BE2C (cell line): ENCODE measurements at places on chromosomes 3 and 15.

GRCh38 chr3:187739094-187739560, 6.1 kb downstream of the BCL6 start:
- DNase-seq = no peak

- no peak for DNase-seq
These were observed 112.4 kb upstream of the PFN2 start for GRCh38 chr3:150082898-150083654.

DNA sequence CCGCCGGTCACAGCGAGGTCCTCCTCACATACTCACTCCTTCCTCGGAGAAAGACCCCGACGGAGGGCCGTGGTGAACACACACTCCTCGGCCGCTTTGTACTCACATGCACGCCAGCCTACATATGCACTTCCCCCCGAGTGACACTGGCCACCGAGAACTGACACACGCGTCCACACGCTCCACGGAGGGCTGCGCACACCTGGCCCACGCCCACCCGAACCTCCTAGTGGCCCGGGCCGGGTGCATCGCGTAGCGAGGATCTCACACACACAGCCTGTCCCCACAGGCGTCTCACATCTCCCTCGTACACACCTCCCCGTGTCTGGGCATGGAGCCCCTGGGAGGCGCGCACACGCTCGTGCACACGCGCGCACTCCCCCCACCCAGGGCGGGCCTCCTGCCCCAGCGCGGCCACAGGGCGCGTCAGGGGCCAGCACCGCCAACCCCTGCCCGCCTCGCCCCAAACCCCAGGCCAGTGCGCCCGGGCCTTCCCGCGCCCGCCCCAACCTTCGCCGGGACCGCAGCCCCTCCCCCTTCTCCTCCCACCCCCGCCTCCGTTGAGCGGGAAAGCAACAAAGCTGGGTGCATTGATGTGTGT, 411 bp upstream of the C3orf70 start:
- DNase-seq = no peak

DNA sequence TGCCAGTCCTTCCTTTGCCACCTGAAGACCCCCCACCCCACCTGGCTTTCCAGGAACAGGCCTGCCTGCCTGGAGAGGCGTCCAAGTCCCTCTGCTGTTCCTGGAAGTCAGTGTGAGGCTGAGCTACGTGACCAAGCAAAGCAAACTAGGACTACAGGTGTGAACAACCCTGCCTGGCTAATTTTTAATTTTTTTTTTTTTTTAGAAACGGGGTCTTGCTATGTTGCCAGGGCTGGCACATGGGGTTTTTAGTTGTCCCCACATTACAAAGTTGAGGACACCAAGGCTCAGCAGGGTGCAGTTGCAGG, 17.4 kb downstream of the HEMK1 start:
- DNase-seq = no peak

DNA sequence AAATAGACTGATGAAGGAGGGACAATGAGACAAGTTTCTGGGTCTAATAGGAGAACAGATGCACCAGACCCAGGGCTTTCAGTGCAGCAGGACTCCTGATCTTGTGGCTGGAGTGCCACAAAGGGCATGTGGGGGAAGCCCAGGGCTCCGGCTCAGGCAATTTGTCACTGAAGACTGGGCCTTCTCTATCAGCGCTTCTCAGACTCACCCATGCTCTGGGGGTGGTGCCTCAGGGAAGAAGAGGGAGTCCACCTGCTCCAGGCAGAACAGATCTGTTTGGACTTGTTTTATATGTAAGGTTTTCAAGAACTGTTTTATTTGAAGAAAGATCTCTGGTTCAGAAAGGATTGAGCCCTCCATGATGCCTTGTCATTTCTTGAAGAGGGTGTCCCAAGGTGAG, 112.4 kb upstream of the TLE3 start:
- DNase-seq = no peak

GRCh38 chr15:71659730-71660067, 150.7 kb upstream of the NR2E3 start:
- no peak for DNase-seq

DNA sequence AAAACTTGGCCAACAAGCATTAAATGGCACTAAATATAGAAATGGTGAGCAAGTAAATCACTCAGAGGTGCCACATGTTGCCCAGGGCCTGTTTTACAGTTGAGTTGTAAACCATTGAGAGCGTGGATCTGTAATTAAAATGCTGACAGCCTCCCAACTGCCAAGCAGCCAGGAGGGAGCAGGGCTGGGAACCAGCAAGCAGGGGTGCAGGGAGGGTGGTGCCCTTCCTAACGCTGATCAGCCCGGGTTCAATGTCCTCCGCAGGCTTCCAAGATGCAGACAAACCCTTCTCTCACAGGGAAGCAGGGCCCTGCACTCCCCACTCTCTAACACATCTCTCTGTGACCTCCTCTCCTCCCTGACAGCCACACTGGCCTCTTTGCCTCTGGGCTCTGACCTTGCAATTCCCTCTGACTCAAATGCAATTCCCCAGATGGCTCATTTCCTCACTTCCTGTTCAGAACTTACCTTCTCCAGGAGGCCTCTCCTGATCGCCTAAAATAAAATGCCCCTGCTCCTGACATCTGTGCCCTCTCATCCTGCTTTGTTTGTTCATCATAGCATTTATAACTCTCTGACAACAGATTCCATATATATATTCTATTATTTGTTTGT, 40.0 kb downstream of the WNT7A start:
- DNase-seq = no peak

- no peak for DNase-seq
These were observed 31.0 kb downstream of the CTDSPL2 start for GRCh38 chr15:44458429-44458828.

GRCh38 chr3:13009132-13009945, 63.9 kb downstream of the IQSEC1 start:
- DNase-seq = no peak

DNA sequence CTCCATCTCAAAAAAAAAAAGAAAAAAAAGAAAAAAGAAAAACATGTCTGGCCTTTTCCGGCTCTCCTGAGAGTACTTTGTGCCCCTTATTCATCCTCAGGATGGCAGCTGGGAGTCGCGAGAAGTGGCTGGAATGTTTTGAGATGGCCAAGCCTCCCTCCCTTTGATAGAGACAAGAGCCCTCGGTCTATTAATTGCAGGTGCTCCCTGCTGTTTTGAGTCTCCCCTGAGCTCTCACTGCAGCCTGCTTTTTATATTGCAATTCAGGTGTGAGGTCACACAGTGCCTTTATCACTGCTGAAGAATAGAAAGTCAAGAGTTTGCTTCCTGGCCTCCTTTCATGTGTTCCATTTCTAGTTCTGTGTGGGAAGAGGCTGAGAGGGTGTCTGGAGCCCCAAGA, 10.9 kb downstream of the CA12 start:
- no peak for DNase-seq

GRCh38 chr15:28109626-28110455, 10.7 kb upstream of the OCA2 start:
- no peak for DNase-seq

DNA sequence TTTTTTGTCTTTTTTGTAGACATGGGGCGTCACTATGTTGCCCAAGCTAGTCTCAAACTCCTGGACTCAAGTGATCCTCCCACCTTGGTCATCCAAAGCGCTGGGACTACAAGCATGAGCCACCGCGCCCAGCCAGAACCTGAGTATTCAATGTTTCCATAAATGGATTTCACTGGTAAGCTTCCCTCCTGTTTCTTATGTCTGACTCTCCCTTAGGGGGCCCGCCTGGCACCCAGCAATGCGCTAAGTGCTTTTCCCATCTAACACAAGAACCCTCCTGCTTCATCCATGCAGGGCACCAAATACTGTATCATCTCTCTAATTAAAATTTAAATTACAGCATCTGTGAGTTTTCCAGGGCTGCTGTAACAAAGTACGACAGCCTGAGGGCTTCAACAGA, 44.9 kb downstream of the KLF15 start:
- no peak for DNase-seq

DNA sequence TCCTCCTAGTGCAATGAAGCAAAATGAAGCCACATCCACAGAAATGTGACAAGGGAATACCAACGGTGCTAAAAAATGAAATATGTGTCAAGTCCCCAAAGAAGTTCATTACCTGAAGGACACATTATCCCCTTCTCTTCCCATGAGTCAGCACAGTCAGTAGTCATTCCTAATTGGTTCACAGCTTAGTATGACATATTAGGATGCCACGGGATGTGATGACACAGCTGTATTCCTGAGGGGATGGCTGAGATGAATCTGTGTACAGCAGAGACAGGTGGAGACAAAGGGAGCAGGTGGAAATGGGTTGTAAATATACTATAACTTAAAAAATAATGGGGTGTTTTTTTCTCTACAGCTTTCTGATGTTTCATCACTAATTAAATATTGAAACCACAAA, 273.4 kb downstream of the ARRDC4 start:
- DNase-seq = no peak

- DNase-seq = no peak
These were observed 171.4 kb downstream of the CNTN3 start for GRCh38 chr3:74443102-74443501.

DNA sequence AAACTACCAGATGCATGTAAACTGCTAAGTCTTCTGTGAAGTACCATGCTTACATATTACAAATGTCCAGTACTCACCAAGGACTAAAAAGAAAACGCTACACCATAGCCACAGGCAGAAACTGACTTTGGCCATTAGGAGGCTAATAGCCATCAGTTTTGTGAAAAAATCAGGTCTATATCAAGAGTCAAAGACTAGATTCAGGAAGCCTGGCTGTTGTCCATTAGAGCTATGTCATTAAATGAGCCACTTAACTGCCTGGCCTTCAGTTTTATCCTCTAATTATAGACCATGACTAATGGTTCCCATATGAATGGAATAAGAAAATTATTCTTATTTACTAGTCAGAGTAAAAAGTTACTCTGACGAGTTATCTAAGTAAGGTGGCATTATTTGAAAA, 144.1 kb downstream of the VPS13C start:
- peak; percentile 64 for DNase-seq

DNA sequence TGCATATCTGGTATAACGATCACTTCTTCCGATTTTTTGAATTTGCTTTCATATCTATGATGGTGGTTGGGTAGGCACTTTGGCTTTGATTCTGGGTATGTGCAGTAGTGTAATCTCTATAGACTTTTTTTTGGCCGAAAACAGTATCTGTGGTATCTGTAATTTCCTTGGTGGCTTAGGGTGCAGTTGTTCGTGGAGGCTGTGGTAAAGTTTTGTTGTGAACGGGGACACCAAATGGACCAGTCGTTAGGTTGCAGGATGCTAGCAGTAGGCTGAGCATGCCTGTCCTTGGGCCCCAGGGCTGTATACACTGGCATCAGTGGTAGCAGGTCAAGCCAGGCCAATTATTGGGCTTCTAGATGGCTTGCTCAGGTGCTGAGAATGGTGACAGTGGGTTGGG, 55.2 kb downstream of the CCDC66 start:
- no peak for DNase-seq

DNA sequence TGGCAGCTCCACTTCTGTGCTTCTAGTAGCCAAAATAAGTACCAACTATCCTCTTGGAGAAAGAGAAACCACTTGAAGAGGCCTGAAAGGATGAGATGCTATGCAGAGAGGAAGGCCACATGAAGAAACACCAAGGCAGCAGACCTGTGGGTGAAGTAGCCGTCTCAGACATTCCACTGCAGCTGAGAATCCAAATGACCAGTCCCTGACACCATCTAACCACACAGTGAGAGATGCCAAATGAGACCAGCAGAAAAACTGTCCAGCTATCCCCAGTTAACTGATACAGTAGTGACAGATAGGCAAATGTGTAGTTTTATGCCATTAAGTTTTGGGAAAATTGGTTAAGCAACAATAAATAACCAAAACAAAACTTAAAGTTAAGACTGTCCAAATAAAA, 47.9 kb upstream of the ZSCAN2 start:
- no peak for DNase-seq

GRCh38 chr15:68367226-68367625, 64.7 kb downstream of the ITGA11 start:
- DNase-seq = no peak

GRCh38 chr3:69665026-69665737, 74.1 kb upstream of the MITF start:
- DNase-seq = peak; percentile 35

GRCh38 chr3:11274566-11275142, 2.5 kb downstream of the ATG7 start:
- no peak for DNase-seq

GRCh38 chr3:31369637-31370379, 162.9 kb upstream of the STT3B start:
- no peak for DNase-seq

- no peak for DNase-seq
These were observed 119.2 kb upstream of the CMC1 start for GRCh38 chr3:28122227-28122626.

- no peak for DNase-seq
These were observed 185.8 kb upstream of the TTC14 start for GRCh38 chr3:180416111-180416594.

- peak; percentile 82 for DNase-seq
These were observed 8.4 kb downstream of the CSK start for GRCh38 chr15:74790080-74790916.

DNA sequence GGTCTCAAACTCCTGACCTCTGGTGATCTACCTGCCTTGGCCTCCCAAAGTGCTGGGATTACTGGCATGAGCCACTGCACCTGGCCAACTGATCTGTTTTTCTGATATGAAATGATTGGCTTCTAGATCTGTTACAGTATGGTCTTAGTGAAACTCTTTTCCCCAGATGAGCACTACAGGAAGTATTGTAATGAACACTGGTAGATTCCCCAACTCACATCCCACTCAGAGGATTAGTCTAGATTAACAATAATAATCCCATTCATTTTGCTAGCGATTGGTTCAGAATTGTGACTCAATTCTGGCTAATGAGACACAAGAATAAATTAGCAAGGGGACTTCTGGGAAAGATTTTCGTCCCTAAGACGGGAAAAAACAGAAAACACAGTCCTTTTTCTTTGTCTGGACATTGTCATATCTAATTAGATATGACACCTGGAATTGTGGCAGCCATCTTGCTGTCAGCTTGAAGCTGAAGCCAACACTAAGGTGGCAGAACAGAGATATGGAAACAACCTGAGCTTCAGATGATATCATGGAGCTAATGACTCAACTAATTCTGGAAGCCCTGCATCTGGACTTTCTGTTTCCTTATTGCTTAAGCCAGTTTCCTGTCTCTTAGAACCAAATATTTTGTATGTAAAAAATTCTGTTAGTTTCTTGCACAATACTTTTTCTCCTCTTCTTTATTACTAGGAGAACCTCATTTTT, 17.4 kb upstream of the NPTN start:
- peak; percentile 23 for DNase-seq

- peak; percentile 58 for DNase-seq
These were observed 22.6 kb upstream of the LYSMD4 start for GRCh38 chr15:99755692-99756409.

- no peak for DNase-seq
These were observed 755.0 kb downstream of the TBL1XR1 start for GRCh38 chr3:176442326-176442725.

- no peak for DNase-seq
These were observed 61.5 kb downstream of the CGGBP1 start for GRCh38 chr3:87997298-87997697.

DNA sequence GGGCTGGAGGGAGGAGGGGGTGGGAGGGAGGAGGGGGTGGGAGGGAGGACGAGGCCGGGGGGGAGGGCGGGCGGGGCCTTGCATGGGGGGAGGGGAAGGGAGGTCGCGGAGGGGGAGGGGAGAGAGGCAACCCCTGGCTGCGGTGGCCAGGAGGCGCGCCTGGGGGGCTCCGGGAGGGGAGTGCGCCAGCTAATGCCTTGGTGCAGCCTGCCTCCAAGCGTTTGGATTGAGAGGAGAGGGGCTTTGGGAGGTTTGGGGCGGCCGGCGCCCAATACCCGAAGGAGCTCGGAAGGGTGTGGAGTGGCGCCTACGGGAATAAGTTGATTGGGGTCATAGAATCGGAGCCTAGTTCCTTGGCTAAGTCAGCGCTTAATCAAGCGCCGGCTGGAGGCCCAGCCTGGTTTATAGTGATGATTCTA, 557 bp downstream of the TFG start:
- peak; percentile 61 for DNase-seq

GRCh38 chr15:98292442-98293240, 332.1 kb downstream of the ARRDC4 start:
- peak; percentile 71 for DNase-seq
